Stimulated activated CD4-positive, alpha-beta T cell treated with anti-CD3 and anti-CD28 coated beads, TNF-alpha, amount 100 ng/mL, for 48 hours (primary cell): ENCODE measurements at places on chromosomes 7 and 10.

- no peak for DNase-seq
Observed at GRCh38 chr7:19709249-19709578, 377 bp upstream of the POLR1F start.

- DNase-seq: no peak
Observed at GRCh38 chr10:121374121-121374520, 224.1 kb downstream of the FGFR2 start.

GRCh38 chr7:94618126-94618525, 37.8 kb downstream of the SGCE start:
- no peak for DNase-seq

- DNase-seq: no peak
Observed at GRCh38 chr10:95832216-95833041, 75.3 kb upstream of the CC2D2B start.

- no peak for DNase-seq
Observed at GRCh38 chr10:49362596-49363260, 33.2 kb downstream of the DRGX start.

- no peak for DNase-seq
Observed at GRCh38 chr10:62671104-62671503, 133.4 kb upstream of the ADO start.

DNA sequence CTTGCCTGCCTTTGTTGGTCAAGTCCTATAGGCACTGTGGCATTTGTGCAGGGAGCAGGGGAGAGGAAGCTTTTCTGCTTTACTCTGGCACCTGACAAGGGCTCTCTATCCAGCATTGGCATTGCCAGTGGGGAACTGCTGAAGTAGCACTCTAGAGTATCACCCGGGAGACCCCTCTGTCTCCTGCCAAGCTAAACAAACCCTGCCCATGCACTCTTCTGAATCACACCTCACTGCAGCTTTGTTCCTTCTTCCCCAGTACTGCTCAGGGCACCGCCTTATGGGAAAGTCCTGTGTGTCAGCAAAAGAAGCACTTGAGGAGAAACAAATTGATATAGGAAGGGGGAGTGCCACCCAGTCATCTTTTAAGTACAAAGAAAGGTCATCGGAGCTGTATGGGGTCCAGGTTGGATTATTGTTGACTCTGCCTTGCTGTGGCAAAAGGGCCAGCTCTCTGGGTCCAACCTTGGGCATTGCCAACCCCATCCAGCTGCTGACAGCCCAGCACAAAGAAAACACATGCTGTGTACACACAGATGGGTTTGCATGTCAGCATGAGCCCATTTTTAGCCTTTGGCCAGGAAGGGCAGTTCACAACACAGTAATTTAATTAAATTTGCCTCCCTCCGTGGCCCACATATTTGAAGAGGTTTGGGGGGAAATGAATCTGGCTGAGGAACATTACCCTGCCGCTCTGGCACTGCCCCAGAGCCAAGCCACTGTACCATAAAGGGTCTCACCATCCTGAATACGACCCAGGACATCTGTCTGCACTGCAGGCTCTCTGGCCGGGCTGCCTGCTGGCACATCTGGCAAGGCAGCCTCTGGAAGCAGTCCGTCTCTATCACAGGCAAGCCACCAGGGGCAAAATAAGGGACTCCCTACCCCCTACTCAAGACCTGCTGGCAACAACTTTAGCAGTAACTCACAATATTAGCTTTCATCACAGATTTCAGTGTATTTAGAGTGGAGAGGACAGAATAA, 13.1 kb downstream of the LRRC4 start:
- DNase-seq: no peak

DNA sequence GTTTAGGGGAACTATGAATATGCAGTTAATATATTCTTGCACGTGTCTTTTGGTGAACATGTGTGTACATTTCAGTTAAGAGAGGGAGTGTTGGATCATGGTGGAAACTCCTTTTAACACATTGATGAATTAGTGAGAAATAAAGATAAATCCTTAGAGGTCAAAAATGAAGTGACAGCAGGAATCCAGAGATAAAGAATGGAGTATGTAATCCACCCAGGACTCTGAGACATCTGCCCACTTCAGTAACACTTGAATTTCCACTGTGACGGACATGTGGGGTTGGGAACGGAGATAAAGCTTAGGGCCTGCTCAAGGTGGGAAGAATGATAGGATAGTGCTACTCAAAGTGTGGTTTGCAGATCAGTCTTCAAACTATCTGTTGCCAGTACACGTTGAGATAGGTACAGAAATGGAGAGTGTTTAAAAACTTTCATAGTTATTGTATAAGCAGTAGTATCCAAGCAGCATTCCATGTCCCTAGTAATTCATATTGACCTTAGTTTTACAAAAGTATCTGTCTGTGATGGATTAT, 6.6 kb upstream of the RELN start:
- no peak for DNase-seq

GRCh38 chr10:63553031-63553430, 31.8 kb downstream of the REEP3 start:
- DNase-seq: no peak

GRCh38 chr7:66844552-66845378, 76.3 kb upstream of the TMEM248 start:
- DNase-seq: peak; percentile 97
